ENCODE measurements at places on chromosomes 7 and 10.
A peak's percentile ranks its signal among the peaks of the same experiment; 100 is the strongest.

GRCh38 chr7:142152076-142152475, 40.6 kb downstream of the MGAM2 start:
- DNase-seq, result no peak

DNA sequence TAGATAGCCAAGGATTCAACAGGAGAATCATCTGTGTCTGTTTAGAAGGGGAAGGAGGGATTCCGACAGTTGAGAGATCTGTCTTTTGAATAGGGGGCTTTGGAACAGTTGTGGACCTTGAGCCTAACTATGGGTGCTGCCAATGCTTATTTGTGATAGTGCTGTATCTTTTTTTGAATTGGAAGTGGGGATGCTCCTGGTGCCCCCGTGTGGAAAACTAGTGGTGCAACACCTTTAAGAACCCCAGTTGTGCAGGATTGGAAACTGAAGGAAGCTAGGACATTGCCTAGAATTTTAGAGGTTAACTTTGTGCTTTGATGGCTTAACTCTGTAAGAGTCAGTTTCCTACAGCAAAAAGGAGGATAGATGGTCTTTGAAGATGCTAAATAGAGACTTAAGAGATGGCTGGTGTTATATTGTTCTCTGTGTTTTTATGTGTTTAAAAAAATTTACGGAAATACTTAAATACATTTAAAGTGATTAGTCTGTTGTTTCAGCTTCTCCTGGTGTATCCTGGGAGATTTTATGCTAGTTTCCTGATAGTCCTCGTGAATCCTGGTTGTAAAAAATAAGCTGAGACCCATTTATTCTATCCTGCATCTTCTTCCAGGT, 69.3 kb downstream of the AP3M1 start:
- DNase-seq, result peak; percentile 58

- no peak for DNase-seq
These were observed 26.1 kb downstream of the PRLHR start for GRCh38 chr10:118569241-118569881.

GRCh38 chr10:16519908-16520861, 1.5 kb downstream of the C1QL3 start:
- DNase-seq, result peak; percentile 33

GRCh38 chr10:129398711-129399141, 68.3 kb upstream of the MGMT start:
- no peak for DNase-seq

GRCh38 chr10:85667638-85668233, 698.9 kb downstream of the GRID1 start:
- no peak for DNase-seq

DNA sequence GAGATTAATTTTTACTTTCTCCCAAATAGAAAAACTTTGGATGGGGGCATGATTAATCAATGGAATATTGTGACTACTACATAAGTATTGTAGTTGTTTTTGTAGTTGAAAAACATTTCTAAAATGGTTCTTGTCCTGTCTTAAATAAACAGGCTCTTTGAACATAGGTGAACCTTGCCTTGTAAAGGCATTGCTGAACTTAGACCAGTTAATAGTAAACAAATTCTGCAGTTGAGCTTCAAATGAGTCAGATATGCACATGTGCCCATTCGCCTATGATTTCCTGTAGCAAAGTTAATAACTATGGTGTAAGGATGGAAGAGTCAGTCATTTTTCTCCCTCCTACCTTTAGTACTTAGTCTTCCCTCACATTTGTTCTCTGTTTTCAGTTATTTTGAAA, 22.6 kb downstream of the CUTC start:
- DNase-seq, result no peak

DNA sequence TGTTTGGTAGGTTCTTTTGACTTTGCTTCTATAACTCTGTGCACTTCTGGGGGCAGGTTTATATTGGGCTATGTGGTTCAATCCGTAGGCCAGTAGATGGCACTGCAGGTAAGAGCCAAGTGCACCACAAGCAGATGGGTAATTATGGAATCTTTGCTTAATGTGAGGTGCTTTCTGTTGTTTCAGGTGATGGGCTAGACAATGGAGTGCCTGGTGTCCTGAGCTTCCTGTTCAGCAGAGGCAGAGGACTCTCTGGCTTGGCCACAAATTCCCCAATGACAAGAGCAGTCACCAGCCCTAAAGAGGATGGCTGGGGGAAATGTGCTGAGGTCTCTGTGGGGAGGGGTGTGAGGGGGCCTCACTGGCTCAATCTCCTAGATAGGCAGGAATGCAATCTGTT, 455.0 kb downstream of the CCSER2 start:
- DNase-seq, result no peak
